Fibroblast of skin of scalp (primary cell): ENCODE measurements at places on chromosomes 4 and X.

GRCh38 chr4:148782284-148782683 lies 340.1 kb upstream of the NR3C2 start:
- no peak for DNase-seq

DNA sequence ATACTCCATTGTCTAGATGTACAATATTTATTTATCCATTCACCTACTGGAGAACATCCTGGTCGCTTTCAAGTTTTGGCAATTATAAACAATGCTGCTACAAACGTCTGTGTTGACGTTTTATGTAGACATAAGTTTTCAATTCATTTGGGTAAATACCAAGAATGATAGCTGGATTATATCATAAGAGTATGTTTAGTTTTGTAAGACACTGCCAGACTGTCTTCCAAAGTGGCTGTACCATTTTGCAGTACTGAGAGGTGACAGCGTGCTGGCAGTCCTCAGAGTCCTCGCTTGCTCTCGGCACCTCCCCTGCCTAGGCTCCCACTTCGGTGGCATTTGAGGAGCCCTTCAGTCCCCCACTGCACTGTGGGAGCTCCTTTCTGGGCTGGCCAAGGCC lies 253.3 kb upstream of the INTU start:
- no peak for DNase-seq

DNA sequence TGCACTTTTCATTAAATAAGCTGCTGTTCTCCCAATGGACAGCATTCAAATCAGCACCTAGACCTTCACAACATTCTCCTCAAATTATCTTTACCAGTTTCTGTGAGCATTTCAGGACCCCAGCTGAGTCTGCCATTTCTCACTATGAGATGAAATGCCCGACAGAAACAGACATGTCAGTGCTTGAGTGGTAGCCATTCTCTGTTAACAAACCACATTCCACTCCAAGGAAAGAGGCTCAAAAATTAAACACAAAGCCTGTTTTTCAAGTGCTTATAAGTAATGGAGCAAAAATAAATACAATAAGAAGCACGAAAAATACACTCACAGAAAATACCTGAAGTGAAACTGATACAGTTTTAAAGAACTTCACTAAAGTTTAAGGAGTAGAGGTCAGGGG lies 320.2 kb upstream of the PRPS2 start:
- no peak for DNase-seq

- DNase-seq: no peak
Measured at GRCh38 chr4:36281384-36282106, at the start of gene DTHD1. DTHD1 (plus strand) TSS chr4:36281616; CDS start chr4:36281759, 143 bp downstream.

DNA sequence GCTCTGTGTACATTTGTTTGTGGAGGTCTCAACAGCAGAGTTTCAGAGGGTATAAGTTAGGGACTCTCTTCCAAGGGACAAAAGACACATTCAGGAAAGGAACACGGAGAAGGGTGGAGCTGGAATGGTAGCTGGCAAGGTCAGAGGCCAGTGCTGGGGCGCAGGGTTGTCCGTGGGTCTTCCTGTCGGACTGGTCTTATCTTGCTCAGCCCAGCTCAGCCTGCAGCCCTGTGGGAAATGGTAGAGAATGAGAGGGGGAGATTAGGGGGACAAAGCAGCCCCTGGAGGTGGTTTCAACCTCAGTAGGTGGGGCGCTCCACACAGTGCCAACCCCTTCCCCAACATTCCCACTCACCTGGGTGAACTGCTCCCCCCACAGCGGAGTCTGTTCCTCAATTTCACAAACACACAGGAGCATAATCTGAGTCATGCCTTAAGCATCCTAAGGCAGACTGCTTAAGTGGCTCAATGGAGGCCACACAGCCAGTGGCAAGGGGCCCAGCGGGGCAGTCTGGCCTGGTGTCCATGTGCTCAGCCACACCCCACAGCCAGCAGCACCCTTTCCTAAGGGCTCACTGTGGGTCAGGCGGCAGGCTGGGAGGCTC lies 6.9 kb upstream of the HDAC6 start:
- peak; percentile 29 for DNase-seq

GRCh38 chr4:134465417-134465816 lies 263.8 kb upstream of the PABPC4L start:
- no peak for DNase-seq

DNA sequence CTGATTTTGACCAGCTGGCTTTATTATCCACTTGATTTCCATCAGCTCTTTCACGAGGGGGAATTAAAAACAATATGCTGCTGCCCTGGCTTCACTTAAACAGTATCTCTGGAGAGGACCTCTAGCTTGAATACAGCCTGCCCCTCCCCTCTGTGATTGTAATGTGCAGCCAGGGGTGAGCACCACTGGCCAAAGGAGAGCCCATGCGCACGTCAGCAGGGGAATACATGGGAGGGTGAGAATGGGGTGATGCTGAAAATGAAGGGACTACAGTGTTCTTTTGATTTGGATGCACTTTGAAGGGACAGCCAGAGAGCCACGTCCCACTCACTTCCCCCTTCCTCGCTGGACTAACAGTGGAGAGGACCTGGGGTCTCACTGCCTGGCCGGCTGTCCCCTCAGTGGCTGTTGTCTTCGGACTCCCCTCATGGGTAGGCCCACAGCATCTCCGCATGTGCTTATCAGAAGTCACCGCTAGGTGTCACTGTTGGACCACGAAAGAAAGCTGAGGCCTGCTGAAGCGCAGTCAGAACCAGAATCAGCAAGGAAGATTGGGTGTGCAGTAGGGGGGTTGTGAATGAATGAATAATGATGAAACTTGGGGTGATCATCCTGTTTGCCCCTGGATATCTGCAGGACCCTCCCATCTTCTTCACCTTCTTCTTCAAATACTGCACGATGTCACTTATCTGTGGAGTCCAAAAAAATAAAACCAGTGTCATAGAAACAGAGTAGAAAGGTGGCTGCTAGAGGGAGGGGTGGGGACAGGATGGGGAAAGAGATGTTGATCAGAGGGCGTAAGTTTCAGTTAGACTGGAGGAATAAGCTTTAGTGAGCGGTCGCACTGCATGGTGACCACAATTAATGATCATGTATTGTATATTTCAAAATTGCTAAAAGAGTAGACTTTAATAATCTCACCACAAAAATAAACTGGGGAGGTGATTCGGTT lies 32.8 kb downstream of the CLCN4 start:
- DNase-seq: peak; percentile 58

DNA sequence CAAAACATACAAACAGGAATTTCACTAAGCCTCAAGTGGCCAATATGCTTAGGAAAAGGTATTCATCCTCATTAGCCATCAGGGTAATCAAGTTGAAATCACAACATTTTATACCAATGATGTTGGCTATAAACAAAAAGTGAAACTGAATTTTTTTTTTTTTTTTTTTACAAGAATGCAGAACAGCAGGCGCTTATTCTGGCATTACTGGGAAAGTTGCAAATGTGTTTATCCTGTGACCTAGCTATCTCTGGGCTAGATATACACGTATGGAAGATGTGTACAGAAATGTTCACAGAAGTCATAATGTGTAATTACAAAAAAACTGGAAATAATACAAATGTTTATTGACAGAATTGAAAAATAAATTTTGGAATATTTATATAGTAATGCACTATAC lies 1430.4 kb upstream of the TENM3 start:
- DNase-seq: no peak

DNA sequence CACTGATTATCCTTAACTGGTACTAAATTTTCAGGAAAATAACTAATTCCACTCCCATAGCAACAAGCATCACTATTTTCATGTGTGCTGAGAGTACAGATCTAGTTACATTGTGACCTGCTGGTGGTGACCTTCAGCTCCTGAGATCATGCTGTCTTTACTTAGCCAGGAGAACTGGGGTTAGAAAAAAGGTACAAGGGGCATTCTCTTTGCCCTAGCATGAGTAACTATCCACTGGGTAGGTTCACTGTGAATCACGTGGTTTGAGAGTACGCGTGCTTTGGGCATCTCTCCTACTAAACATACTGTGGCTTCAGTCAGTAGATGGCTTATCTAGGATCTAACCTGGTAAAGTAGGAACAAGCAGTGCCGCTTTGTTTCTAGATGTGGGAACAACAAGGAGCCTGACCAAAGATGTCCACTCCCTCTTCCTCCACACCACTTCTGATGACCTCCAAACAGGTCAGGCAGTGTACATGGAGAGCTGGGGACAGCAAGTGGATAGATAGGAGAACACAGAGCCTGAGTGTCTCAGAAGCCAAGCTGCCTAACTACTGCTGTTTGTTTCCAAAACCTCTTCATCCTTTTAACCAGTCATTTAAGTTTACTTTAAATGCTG lies 90.2 kb downstream of the CBR4 start:
- DNase-seq: no peak

DNA sequence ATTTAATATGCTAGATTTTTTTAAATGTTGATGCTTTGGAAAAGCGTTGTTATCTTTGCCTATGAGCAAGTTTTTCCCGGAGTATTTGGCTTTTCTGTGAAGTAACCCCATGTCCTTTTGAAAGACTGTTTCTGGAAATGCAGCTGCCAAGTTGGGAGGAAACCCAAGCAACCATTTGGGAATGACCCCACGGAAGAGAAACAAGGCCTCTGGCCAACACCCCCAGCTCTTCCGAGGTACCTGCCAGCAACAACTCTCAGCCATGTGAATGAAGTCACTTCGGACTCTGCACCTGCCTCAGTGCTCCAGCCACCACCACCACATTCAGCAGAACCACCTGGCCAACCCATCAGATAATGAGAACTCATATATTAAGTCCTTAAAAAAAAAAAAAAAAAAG lies 36.2 kb upstream of the DHRSX start:
- DNase-seq: no peak

DNA sequence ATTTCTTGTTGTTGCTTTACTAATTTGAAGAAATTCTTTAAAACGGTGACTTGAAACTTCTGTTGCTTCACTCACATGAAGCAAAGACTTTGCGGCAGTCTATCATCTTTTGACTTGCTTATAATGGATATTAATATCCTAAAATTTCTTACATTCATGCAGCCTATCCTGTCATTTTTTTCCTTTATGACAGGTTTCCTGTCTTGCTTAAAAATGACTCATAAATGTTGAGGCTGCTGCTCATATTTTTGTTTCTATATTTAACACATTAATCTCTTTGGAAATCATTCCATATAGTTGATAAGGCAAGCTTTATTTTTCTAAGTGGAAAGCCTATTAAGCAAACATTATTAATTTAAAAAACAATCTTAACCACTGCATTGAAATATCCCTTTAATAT lies 176.6 kb upstream of the GALNTL6 start:
- DNase-seq: peak; percentile 1

DNA sequence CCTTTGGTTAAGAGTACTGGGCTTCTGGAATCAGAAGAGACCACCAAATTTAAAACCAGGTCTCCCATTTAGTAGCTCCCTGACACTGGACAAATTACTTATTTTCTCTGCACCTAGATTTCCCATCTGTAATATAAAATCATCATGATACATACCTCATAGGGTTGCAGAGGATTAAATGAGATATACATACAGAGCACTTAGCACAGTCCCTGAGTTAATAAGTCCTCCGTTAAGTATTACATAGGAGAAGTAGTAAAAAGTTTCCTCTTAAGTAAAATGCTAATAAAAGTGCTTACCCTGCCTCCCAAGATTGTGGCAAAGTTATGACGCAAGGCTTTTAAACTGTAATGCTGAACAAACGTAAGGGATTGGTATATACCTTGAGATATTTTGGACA lies 539 bp upstream of the CHIC1 start:
- DNase-seq: no peak

DNA sequence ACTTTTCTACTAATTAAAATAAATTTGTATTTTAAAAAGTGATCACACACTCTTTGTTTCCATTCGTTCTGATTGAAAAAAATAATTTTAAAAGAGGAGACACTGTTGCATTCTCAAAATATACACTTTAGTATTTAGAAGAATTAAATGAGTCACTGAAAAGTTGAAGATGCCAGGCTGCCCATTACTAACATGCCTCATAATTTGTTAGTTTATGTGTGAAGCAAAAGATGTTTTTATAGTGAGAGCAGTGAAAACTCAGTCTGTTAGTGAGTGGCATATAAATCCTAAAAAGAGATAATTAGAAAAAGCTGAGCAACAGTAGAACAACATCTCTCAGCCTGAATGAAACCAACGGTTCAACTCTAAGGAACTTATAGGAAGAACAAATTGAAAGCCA lies 143.4 kb downstream of the CDS1 start:
- peak; percentile 51 for DNase-seq

GRCh38 chr4:143488687-143489086 lies 24.8 kb upstream of the SMARCA5 start:
- no peak for DNase-seq

- no peak for DNase-seq
Measured at GRCh38 chrX:15874672-15875071, 20.1 kb upstream of the AP1S2 start.

- DNase-seq: peak; percentile 83
Measured at GRCh38 chr4:39319676-39320075, 46.5 kb downstream of the RFC1 start.

GRCh38 chr4:153472122-153473037 lies 6.2 kb downstream of the TMEM131L start:
- no peak for DNase-seq

GRCh38 chr4:37244583-37245390 lies at the start of gene NWD2:
NWD2 (plus strand) TSS chr4:37244743; CDS start chr4:37245068, 325 bp downstream.
- DNase-seq: peak; percentile 2

GRCh38 chrX:29948653-29949052 lies 266.7 kb upstream of the MAGEB2 start:
- DNase-seq: peak; percentile 62

- DNase-seq: no peak
Measured at GRCh38 chrX:1440506-1440905, 12.2 kb downstream of the ASMTL start.
